ENCODE measurements at places on chromosomes 6 and 20. TPM values are rescaled to one million over a fixed set of nuclear protein-coding genes. Genes with fewer than 3 reads are reported as not detected.

The C6orf52 gene
- not detected for total RNA-seq

The TMEM217 gene
- total RNA-seq: not detected

The KIFC1 gene
- total RNA-seq: 0.74 TPM

The TCP1 gene
- 164 TPM for total RNA-seq

The BACH2 gene
- total RNA-seq: 1.5 TPM

GRCh38 chr6:36089048-36089447 lies 41.3 kb upstream of the MAPK13 start:
- no peak for DNase-seq

- DNase-seq: no peak
These were observed 299.5 kb downstream of the ADGB start for GRCh38 chr6:146898069-146898887.

- no peak for DNase-seq
These were observed 129.1 kb downstream of the DST start for GRCh38 chr6:56513631-56514030.

DNA sequence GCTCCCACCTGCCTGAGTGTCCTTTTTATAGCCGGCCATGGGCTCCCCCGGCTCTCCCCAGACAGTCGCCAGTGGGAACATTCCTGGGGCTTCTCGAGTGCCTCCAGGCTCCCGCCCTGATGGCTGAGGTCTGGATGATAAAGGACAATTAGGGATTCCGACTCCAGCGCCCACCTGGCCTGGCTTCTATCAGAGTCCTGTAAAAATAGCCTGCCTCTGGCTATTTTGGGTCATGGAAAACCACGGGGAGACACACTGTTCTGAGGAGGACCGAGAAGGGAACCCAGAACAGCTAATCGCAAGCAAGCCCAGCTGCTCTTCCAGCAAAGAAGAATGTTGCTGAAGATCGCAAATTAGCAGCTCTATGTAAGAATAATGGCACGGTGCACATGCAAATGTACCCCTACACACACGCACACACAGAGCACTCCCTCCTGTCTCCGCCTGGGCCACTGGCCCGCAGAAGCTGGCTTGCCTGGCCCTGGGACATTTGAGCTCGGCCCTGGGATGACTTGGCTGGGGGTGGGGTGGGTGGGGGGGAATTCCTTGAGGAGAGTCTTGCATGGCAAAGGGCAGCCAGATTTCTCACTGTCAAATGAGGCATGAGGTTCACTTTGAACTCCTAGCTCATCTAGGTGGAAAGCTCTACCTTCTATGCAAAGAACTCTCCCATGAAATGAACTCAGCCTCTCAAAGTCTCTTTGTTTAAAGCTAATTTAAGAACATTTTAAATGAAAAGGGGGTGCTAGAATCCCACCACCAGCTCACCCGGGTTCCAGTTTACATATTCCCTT lies 55.3 kb downstream of the CTCFL start:
- peak; percentile 83 for DNase-seq

DNA sequence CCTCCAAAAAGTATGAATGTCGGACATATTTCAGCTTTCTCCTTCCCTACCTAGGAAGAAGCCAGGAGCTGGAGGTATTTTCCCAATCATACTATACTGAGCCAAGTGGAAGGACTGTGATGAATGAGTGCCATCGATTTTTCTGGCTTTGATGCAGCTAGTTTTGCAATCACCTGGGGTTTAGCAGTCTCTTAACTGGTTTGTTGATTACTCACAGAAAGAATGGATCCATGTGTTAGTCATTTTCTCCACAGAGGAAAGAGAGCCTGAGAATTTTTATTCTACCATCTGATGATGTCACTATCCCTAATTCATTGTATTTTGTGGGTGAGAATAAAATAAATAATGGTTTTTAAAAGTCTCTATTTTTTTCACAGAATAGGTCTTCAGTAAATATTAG lies 282.9 kb upstream of the RNF217 start:
- DNase-seq: no peak

GRCh38 chr6:107196152-107196551 lies 80.8 kb upstream of the BEND3 start:
- no peak for DNase-seq

DNA sequence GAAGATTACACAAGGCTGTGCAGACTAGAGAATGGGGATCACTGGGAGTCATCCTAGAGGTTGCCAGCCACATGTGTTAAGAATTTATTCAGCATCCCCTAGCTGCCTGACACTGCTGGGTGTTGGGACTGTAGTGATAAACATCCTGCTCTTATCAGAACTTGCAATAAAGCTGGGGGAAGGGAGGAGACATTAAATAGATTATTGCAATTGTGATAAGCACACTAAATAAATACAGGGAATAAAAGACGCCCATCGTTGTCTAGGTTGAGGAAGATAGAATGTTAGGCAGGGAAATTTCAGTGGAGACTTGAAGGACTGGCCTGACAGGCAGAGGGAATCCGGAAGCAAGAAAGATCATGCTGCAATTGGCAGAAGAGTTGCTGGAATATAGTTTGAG lies 33.2 kb upstream of the TRAM2 start:
- DNase-seq: no peak

- DNase-seq: no peak
These were observed 28.8 kb upstream of the MCHR2 start for GRCh38 chr6:100022847-100023246.

DNA sequence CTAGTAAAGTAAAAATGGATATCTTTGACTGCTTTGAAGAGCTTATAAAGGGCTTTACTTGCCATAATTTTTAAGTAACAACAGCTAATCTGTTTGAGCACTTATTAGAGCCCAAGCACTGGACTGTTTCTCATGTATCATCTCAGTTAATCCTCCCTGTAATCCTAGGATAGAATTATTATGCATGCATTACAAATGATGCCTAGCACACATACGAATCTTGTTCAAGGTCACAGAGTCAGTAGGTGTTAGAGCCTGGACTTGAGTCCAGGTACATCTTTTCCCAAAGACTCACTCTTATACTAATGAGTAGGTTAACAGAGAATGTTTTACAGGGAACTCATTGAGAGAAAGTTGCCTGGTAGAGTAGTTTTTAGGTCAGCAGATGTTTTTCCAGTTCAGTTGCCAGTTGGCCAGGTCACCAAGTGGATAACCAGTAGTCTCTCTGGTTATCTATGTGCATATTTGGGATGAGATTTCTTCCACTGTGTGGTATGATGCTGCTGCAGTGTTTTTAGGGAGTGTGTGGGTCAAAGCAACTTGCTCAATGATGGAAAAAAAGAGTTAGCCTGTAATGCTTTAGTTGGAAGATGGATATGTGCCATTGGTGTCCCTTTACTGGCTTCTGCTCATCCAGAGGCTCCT lies 32.3 kb upstream of the LAMA4 start:
- DNase-seq: no peak

- no peak for DNase-seq
These were observed 56.4 kb downstream of the B4GALT5 start for GRCh38 chr20:49657118-49657901.

DNA sequence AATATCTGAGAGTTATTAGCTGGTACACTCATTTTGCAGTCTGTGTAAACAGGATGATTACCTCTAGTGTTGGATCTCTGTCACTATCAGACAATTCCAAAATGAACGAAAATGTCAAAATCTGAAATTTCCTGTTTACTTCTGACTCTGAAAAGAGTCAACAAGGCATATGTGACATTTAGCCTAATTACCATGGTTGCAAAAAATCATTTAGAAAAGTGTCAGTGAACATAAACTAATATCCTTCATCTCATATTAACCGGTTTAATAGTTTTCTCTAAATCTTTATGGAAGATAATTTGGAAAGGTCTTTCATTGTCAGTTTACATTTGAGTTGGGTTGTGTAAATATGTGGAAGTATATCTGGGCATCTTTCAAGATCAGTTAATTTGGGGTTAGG lies 431.8 kb upstream of the HSF2 start:
- DNase-seq: no peak

- DNase-seq: no peak
These were observed 364.8 kb downstream of the KIF16B start for GRCh38 chr20:16208443-16208842.

DNA sequence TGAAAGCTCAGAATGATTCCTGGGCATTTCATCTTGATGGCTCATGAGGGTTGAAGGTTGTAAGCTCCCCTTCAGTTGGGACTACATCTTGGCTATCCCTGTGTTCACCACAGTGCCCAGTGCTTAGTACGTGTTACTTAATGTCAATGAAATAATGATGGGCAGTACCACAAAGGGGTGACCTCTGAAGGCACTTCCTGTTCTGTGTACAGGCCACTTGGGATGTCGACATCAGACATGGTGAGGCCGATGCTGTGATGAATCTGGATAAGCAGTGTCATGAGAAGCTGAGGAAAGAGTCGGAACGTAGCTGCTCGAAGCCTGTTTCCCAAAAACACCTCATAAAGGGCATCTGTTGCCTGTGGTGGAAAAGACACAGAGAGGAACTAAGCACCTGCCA lies 27.6 kb upstream of the RBL1 start:
- no peak for DNase-seq

- no peak for DNase-seq
These were observed 89.0 kb upstream of the CEP85L start for GRCh38 chr6:118740372-118740771.

DNA sequence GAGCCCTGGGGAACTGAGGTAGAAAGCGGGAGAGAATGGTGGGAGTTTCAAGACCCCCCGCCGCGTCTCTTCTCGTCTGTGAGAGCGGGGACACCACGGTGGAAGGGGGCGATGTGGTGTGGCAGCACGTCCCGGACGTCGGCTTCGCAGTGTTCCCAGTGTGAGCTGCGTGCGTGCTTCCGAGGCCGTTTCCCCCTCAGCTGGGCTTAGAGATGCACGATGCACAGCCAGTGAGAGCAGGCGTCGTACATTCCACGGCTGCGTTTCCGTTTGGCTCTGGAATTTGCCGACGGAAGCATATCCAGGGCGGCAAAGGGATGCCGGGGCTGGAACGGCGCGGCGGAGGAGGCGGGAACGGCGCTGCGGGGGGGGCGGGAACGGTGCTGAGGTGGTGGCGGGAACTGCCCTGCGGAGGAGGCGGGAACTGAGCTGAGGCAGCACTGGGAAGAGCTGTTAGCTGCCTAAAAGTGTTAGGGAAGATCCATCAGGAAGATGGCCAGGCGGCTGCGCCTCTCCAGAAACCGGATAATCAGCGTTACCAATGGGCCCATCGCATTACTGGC lies 37.7 kb downstream of the KIF25 start:
- DNase-seq: peak; percentile 79

All from left ventricle myocardium superior (tissue), 1 donor.